ENCODE measurements at places on chromosomes 1 and 21. TPM values are rescaled to one million over a fixed set of nuclear protein-coding genes. Genes with fewer than 3 reads are reported as not detected.

C1orf167 gene
- total RNA-seq, result not detected

DNA sequence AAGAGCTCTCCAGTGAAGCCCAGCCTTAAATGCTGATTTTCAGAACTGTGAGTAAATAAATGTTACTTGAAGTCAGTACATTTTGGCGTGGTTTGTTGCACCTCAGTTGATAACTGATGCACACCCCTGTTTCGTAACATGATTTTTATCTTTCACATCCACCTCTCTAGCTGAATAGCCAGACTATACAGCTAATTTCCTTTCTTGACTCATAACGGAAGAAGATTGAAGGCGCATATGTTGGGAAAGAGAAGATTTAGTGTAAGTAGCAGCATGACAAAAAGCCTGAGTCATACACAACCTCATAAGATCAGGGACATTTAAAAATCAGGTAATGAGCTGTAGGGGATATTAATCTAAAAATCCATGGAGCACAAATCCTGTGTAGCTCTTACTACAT is 716.2 kb upstream of the ZP4 start:
- peak; percentile 26 for DNase-seq

DNA sequence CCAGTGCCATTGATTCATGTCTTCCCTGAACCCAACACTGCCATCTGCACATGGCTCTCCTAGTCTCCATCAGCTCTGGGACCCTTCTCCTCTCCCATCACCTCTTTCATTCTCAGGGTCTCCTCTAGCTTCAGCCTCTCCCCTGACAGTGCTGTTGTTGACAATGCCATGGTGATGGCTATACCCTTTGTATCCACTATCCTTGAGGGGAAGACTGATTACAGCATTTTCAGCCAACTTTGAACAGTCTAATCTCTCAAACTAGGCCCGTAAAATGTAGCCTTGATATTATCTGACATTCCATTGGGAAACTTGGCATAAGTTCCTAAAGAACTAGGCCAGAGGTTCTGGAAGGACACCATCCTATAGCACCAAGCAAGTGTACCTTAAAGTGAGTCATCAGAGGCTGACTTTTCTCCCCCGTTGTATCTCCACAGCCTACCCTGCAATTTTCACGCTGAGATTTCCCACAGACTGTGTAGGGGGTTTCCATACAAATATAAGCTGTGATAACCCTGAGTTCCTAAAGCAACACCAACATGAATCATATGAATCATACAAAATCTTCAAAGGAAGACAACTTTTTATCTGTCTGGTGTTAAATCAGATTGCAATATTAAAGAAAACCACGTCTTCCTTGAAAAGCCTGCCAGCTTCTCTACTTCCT is 5.8 kb downstream of the HAO2 start:
- peak; percentile 30 for DNase-seq

DNA sequence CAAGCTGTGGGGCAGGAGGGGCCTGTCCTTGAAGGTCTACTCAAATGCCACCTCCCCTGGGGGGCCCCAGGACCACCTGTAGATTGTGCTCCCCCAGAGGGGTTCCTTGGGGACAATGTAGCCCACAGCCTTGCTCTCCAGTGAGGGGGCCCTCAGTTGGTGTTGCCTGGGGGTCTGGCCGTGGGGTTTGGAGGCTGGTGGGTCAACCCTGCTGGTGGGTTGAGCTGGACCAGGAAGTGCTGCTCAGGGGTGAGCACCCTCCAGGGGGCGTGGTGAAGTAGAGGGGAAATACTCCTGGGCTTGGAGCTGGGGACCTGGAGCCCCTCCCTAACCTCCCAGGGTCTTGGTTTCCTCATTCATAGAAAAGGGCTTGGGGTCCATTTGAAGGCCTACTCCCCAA is 143.6 kb upstream of the WNT4 start:
- no peak for DNase-seq

DNA sequence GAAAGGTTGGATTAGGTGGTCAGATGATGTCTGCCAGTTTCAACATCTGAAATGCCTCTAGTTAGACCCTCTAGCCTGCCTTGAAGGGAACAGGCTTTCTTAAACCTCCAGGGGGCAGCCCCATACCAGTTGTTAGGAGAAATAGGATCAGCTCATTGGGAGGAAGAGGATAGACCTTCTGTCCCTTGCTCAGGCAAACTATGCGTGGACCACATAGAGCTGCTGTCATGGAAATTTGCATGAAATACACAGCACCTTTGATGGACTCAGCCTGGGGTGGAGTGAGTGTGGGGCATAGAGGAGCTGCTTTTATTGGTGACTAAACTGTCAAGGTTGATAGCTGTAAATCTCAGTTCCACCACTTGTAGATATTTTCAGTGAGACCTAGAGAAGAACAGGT is 38.4 kb upstream of the SPAG17 start:
- peak; percentile 28 for DNase-seq

DNA sequence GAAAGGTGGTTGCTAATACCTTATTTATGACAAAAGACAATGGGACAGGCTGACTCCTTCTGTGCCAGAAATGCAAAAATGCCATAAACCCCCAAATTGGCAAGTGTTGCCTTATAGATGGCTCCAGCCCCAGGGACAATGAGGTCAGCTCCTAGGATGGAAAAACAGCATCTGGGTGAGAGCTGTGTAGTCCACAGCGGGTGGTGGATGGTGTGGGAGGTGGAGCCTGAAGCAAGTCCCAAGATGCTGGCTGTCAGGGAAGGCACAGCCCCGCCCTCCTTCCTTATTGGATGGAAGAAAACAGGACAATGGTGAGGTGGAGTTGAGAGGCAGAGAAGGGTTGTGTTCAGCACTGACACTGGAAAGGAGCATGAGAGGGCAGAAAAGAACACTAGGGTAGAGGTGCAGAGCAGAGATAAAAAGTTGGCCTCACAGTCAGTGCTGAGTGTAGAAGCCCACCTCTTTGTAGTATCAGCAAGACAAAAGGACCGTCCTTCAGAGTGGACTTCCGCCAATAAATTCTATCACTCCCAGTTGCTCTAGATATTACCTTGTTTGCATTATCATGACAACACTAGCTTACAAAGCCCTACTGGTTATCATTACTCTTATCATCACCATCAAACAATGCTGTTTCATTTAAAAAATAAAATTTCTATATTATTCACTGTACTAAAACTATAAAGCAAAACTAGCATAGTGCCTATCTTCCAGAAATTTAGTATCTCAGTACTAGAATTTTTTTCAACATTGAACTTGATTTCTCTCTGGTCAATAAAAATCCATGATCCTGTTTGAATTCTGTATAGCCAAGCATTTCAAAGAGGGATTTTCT is 3.7 kb upstream of the SDE2 start:
- peak; percentile 21 for DNase-seq

- peak; percentile 18 for DNase-seq
Measured at GRCh38 chr1:107935396-107936064, 29.4 kb downstream of the VAV3 start.
